Osteocyte (in vitro differentiated cells): ENCODE measurements at places on chromosomes 13 and 19.

DNA sequence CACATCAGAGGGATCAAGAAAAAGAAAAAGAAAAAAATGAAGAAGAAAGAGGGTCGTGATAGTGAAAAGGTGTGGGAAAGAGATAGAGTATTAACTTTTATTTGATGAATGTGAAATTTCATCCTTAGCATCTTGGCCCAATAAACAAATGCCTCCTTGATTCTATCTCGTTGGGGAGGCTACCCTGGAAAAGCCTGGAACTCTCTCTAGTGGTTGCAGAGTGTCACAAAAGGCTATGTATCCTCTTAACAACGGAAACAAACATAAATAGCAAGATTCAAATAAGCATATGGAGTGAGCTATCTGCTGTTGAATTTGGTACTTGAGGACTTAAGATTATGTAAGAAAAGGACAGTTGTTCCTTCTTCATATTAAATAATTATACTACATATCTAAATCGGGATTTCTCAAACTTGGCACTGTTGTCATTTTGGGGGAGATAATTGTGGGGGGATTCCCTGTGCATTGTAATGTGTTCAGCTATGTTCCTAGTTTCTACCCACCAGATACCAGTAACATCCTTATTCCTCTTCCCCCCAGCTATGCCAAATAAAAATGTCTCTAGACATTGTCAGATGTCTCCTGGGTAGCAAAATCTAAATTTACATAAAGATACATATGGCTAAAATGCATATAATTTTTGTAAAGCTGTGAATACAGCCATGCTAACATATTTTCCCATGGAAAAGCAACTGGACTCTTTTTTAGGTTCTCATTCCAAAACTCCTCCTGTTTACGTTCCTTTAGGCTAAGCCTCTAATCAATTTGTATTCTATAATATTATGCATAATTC lies 557.2 kb downstream of the DCT start:
- no peak for DNase-seq

GRCh38 chr19:661427-662196 lies 1.4 kb downstream of the RNF126 start:
- no peak for DNase-seq

DNA sequence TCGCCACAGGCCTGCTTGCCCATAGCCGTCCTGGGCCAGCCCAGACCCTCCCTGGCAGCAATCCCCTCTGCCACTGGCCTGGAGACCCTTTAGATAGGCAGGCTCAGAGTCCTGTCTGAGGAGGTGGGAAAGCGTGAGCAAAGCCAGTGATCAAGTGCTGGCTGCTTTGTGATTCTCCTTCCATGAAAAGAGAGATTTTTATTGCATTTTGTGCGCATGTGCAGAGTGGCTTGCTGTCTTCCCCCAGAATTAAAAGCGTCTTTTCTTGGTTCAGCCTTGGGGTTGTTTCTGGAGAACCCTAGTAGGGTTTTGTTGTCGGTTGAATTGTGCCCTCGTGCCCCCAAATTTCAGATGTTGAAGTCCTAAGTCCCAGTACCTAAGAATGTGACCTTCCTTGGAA lies 44.9 kb upstream of the DCT start:
- DNase-seq: no peak

GRCh38 chr19:17394891-17395415 lies 957 bp upstream of the CCDC194 start:
- DNase-seq: no peak

DNA sequence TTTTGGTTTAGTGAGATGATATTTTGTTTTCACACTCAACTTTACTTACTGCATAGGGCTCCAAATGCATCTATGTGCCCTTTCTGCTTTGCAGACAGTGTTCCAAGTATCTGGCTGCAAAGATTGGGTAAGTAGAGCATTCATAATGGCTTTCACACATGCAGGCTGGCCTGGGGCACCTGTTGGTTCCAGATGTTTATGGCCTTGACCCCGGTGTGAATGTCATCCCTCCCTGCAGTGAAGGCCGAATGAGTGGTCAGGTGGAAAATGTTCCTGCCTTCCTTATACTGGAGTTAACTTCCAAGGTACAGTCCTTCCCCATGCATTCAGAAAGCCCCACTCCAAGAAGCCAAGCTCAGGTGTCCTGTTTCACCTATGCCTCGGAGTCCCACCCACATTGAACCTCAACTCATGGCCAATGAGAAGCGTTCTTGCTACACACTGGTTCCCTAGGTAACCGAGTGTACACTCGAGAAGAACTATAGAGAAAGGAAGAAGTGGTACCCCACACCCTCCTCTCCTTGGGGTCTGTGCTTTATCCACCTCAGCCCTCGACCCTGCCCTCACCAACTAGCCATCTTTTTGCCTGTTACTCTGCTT lies 23.0 kb upstream of the ZNF536 start:
- no peak for DNase-seq

DNA sequence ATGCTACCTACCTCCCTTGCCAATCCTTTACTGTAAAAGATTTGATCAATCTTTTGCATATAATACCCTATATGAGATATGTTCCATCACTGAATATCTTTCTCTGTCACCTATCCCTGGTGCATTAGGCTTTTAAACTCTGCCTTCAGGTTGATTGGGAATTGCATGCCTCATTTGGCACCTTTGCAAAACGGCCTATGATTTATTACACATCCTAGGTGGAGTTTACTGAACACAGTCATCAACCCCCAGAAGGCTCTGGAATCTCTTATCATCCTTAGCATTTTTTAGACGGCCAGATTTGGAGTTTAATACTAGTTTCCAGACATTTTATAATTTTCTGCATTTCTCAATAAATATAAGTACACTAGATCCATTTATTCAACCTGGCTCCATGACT lies 448.4 kb upstream of the SLC10A2 start:
- DNase-seq: no peak
